WERI-Rb-1 (cell line): ENCODE measurements at places on chromosomes 2 and 18.

DNA sequence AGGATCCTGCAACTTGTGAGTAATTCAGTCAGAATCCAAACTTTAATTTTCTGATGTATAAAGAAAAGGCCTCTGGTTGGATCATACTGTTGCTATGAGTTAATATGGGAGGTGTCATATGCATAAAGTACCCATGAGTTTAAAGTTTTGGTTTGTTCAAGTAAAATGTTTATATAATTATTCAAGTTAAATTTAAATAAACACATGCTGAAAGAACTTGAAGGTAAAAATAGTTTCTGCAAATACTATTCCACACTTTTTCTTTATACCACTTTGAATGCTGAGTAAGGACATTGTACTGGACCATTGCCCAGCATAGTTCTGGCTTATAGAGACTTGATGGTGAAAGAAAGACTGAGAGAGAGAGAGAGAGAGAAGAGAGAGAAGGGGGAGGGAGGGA, 30.7 kb downstream of the PKP4 start:
- no peak for DNase-seq

DNA sequence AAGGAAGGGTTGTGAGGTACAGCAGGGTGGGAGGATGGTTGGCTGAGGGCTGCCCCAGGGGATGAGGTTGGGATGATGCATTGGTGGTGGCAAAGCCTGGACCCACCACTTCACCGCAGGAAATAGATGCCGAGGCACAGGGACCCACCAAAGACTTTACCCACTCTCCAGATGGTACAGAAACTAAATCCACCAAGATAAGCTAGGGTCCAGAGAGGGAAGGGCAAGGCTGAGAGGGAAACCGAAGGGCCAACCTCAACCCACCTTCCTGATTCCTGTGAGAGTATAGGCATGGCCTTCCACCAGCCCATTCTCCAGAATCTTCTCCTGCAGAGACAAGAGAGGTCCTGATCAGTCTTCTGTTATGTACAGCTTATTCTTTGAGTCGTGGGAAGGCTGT, 18.1 kb downstream of the CAPN14 start:
- DNase-seq = no peak

DNA sequence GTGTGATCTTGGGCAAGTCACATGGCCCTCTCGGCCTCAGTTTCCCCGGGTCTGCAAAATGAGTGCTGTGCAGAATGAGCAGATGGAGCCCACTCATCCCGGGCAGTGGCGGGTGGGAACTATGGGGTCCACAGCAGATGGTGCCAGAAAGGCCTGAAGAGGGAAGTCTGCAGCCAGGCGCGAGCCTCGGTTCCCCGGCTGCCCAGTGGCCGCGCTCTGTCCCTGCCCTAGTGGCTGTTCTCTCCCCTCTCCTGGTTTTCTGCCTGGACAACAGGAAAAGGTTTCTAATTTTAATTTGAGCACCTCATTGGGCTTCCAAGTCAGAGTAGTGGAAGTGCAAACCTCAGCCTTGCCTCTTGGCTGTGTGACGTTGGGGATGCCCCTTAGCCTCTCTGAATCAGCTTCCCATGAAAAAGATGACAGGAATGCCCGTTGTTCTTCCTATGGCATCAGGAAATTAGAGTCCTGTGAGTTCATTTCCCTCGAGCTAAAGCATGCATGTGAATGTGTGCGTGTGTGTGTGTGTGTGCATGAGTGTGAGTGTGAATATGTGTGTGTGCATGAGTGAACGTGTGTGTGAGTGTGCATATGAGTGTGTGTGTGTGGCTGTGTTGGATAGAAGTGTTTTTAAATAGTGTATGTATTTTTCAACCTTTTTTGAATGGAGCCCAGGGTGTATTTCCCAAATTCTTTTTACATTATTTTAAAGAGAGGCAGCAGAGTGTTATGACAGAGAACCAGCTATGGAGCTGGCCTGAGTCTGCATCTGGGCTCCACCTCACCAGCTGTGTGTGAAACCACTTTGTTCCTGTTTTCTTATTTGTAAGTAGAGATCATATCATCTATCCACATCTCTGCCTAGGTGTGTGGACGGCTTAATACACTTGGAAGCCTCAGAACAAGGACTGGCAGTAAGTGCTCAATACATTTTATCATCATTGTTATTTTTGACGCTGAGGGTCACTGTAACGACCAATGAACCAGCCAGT, 41.3 kb downstream of the RRM2 start:
- DNase-seq = no peak

GRCh38 chr2:216663846-216664245, 30.6 kb downstream of the IGFBP2 start:
- DNase-seq = no peak

- no peak for DNase-seq
Measured at GRCh38 chr2:215216806-215217205, 78.4 kb upstream of the ABCA12 start.

- DNase-seq = no peak
Measured at GRCh38 chr2:96799623-96799935, 16.5 kb upstream of the CNNM3 start.

- no peak for DNase-seq
Measured at GRCh38 chr2:232328032-232328422, 50.5 kb upstream of the ALPP start.

- DNase-seq = no peak
Measured at GRCh38 chr2:42125841-42126594, 43.1 kb upstream of the EML4 start.

DNA sequence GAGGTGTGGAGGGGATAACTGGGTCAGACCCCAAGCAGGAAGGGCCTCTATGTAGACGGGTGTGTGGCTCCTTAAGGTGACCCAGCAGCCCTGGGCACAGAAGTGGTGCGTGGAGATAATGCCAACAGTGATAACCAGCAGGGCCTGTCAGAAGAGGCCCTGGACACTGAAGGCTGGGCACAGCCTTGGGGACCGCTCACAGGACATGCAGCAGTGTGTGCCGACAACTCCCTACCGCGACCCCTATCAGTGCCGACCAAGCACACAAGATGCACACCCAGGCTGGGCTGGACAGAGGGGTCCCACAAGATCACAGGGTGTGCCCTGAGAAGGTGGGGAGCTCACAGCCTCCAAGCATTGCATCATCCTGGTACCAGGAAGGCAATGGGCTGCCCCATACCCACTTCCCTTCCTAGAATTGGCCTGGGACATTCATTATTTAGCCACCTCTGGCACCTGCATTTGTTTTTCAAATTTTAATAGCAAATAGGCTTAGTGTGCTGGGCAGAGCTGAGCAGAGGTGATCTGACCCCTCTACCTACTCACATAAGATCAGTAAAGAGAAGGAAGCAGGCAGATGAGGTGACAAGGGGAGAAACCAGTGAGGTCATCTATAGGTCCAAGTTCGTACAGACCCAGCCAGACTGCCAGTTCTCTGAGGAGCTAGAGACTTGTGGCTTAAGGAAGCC, 55.2 kb downstream of the BCL11A start:
- no peak for DNase-seq

- no peak for DNase-seq
Measured at GRCh38 chr18:59072727-59073421, 66.8 kb upstream of the SEC11C start.

GRCh38 chr2:176500901-176501300, 231.7 kb downstream of the MTX2 start:
- DNase-seq = no peak

- DNase-seq = no peak
Measured at GRCh38 chr2:75539955-75540716, 20.6 kb downstream of the EVA1A start.

GRCh38 chr2:207528980-207529329, 807 bp upstream of the CREB1 start:
- DNase-seq = no peak

DNA sequence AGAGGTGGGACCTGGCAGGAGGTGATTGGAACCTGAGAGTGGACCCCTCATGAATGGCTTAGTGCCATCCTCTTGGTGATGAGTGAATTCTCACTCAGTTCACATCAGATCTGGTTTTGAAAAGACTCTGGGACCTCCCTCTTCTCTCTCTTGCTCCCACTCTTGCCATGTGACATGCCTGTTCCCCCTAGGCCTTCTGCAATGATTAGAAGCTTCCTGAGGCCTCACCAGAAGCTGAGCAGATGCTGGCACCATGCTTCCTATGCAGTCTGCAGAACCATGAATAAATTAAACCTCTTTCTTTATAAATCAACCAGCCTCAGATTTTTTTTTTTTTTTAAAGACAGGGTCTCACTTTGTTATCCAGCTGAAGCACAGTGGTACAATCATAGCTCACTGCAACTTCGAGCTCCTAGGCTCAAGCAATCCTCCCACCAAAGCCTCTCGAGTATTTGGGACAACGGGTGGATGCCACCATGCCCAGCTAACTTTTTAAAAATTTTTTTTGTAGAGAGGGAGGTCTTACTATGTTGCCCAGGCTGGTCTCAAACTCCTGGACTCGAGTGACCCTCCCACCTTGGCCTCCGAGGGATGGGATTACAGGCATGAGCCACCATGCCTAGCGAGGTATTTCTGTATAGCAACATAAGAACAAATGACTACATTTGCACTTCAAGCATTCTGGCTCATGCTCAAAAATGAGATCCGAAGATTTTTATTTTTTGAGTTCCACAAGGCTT, 2.0 kb upstream of the ZFAND2B start:
- no peak for DNase-seq
